ENCODE measurements at places on chromosomes 12 and 14. TPM values are rescaled to one million over a fixed set of nuclear protein-coding genes. Genes with fewer than 3 reads are reported as not detected.

- ATAC-seq, result no peak
These were observed 237.1 kb downstream of the SLC41A2 start for GRCh38 chr12:104721039-104721405.

GRCh38 chr12:122793685-122794106 lies 19.3 kb downstream of the CCDC62 start:
- peak; percentile 68 for ATAC-seq

FOXN4 gene
- not detected for total RNA-seq

PPP4R3A gene
- 49.7 TPM for total RNA-seq

DNA sequence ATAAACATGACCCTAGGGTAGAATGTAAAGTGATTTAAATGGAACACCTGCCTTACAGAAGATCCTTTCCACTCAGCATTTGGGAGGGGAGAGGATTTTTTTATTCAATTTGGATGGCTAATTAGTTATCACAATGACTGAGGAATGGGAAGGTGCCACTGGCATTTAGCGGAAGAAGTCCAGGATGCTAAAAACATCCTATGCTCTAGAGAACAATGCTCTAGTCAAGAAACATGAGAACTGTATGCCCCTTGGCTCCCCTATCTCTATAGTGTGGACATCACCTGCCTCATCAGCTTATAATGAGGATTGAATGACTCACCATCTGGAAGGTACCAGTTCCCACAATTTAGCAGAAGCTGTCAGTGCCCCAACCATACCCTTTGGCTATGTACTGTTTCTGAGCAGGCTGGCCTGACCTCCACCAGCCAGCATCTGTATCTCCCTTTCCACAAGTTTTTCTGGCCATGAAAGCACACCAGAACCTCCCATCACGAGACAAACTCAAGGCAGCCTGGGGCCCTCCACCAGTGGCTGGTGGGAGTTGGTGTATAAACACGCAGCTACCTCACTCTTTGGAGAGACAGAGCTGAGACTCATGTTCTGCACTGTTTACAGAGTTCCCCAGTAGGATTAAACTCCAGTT lies 109.7 kb upstream of the VASH1 start:
- ATAC-seq, result no peak

GRCh38 chr12:25997201-25997963 lies 38.9 kb downstream of the RASSF8 start:
- no peak for ATAC-seq

DNA sequence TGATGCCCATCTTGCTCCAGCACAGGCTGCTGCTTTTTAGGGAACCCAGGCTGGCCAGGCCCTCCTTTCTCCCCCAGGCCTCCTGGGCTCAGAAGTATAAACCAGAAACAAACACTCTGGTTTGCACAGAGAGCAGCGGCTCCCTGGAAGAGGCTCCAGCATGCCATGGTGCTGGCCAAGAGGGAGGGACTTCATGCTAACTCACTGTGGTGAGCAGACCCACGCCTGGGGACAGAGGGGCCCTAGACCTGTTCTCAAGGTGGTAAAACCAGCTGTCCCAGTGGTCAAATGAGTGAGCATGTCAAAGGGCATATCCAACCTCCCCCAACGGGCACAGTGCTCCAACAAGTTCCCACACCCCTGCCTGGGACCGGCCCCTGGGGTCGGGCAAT lies 15.5 kb downstream of the BCL11B start:
- peak; percentile 11 for ATAC-seq

DNA sequence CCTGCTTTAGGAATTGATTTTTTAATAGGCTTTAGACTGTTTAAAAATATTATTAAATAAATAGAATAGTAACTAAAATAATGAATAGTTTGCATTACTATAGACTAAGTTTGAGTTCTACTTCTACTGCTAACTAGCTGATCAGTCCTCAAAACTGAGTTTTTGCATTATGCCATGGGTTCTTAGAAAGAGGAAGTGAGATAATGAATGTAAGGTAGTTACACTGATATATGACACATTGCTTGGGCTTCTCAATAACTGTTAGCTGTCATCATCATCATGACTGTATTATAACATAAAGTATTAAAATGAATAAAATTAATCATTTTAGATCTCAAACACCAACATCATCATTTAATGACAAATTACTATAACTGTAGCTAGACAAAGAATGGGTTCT lies 949.7 kb downstream of the TRHDE start:
- ATAC-seq, result no peak

GLIPR1L1 gene
- not detected for total RNA-seq

GRCh38 chr14:24385524-24385923 lies 13.3 kb upstream of the NYNRIN start:
- ATAC-seq, result no peak

DNA sequence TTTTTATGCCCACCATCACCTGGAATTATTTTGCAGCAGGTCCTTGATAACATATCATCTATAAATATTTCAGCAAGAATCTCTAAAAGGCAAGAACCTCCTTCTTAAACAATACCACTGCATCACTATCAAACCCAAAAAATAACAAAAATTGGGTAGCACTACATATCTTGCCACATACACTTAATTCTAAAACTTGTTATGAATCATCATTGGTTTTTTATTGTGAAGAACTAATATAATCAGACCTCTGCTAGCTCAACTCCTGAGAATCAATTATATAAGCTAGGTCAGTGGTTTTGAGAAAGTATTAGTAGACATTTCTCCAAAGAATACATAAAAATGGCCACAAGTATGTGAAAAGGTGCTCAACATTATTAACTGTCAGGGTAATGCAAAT lies 23.8 kb downstream of the SLC38A1 start:
- no peak for ATAC-seq

DNA sequence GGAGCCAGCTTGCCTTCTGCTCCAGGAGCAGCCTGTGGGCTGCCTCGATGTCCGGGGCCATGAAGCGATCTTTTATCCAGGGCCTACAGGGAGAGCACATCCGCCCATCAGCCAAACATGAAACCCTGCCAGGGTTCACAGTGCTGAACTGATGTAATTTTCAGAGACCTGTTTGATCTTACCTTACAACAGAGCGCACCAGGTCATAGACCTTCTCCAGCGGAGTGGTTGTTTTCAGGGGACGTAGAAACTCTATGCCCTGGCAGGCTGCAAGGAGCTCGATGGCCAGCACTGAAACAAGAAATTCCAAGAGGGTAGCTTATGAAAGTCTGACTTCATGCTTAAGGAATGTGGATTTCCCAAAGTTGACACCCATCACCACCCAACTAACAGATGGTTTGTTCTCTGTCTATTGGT lies 19.7 kb downstream of the HAL start:
- ATAC-seq, result no peak

DNA sequence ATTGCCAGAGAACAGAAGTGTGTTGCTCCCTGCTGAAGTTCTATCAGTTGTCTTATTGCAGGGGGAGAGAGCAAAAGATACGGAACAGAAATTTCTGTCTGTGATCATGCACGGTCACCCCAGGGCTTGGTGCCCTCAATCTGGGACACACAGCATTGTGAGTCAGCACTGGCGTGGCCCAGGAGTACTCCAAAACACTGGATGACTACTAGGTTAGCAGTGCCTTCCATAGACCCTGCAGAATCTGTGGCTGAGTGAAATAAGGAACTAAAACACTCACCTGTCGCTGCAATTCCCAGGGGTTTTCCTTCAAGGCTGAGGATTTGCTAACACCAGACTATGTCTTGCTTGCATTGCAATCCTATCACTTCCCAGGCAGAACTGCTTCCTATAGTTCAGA lies 165.5 kb downstream of the ANO6 start:
- ATAC-seq, result peak; percentile 54

NRXN3 gene
- 0.60 TPM for total RNA-seq
